ENCODE measurements at places on chromosomes 4 and X. TPM values are rescaled to one million over a fixed set of nuclear protein-coding genes. Genes with fewer than 3 reads are reported as not detected.

DNA sequence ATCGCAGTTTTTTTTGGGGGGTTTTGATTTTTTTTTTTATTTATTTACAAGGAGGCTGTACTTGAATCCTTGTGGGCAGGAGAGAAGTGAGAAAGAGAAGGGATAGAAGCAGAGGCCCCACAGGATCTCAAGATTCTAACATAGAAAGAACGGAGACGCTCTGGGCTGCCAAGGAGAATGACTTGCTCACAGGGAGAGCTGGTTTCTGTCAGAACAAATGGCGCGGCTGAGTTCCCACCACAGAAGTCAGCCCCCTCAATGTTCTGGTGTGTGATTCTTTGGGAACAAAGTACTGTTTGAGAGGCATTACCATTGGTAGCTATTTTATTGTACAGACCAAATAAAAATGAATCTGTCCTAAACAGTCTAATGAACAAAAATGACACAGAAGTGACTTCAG lies 80.6 kb downstream of the ATXN3L start:
- H3K36me3 ChIP-seq = no peaks in the 10 kb centered on the region
- H3K4me1 ChIP-seq = peaks cover 2% of the 10 kb centered on the region
- H3K27ac ChIP-seq = no peak overlapping the region
- DNase-seq = no peak
- H3K4me3 ChIP-seq = no peak overlapping the region

GRCh38 chrX:147476008-147476407 lies 435.7 kb upstream of the FMR1 start:
- H3K4me3 ChIP-seq = no peak overlapping the region
- no peak for DNase-seq

Gene C4orf51
- polyA plus RNA-seq = not detected

Gene GRID2
- polyA plus RNA-seq = not detected

- no peaks in the 10 kb centered on the region for H3K27me3 ChIP-seq
- no peak overlapping the region for H3K4me3 ChIP-seq
- no peaks in the 10 kb centered on the region for H3K4me1 ChIP-seq
- DNase-seq = peak; percentile 77
- H3K27ac ChIP-seq = no peak overlapping the region
Measured at GRCh38 chr4:103306870-103307375, 108.8 kb upstream of the CENPE start.

Gene PJA1
- 12.1 TPM for polyA plus RNA-seq

- H3K27me3 ChIP-seq = no peaks in the 10 kb centered on the region
- no peak overlapping the region for H3K27ac ChIP-seq
- no peaks in the 10 kb centered on the region for H3K4me1 ChIP-seq
- H3K36me3 ChIP-seq = no peaks in the 10 kb centered on the region
Measured at GRCh38 chr4:142064181-142064580, 427.8 kb downstream of the IL15 start.

- no peaks in the 10 kb centered on the region for H3K4me1 ChIP-seq
- no peaks in the 10 kb centered on the region for H3K36me3 ChIP-seq
- peaks cover 3% of the 10 kb centered on the region for H3K27me3 ChIP-seq
- no peak overlapping the region for H3K4me3 ChIP-seq
Measured at GRCh38 chrX:46456125-46456922, 88.9 kb downstream of the ZNF674 start.

DNA sequence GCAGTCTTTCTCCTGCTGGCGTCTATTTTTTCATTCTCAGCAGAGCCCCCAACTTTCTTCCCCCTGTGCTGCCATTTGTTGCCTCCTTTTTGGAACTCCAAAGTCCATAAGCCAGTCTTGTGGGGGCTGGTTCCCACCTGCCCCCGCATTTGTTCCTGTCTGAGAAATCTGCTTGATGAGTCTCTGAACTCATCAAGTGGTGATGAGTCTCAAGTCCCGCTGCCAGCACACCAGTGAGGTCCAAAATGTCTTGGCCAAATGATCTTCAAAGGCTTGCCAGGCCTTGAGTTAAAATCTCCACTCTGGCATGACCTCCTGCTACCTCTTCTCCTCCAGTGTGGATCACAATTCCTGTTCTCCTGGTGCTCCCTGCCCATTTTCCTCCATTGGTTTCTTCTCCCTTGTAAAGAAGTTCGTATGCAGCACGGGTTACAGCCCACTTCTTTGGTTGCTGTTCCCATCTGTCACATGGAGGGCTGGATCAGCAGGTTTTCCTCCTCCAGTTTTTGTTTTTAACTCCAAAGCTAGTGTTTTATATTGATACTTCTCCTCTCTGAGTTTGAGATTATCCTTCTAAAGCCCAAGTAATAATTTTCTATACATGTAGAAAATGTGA lies 72.7 kb upstream of the LIMCH1 start:
- H3K27me3 ChIP-seq = no peaks in the 10 kb centered on the region
- no peak overlapping the region for H3K4me3 ChIP-seq
- H3K4me1 ChIP-seq = no peaks in the 10 kb centered on the region

GRCh38 chr4:58225460-58225859 lies 1115.3 kb upstream of the IGFBP7 start:
- no peaks in the 10 kb centered on the region for H3K36me3 ChIP-seq
- no peak overlapping the region for H3K27ac ChIP-seq
- DNase-seq = no peak
- no peaks in the 10 kb centered on the region for H3K4me1 ChIP-seq

Gene MAP7D2
- polyA plus RNA-seq = 0.75 TPM

GRCh38 chr4:128653527-128654444 lies 155.7 kb upstream of the JADE1 start:
- H3K27ac ChIP-seq = no peak overlapping the region
- DNase-seq = peak; percentile 86
- no peaks in the 10 kb centered on the region for H3K36me3 ChIP-seq
- no peaks in the 10 kb centered on the region for H3K27me3 ChIP-seq
- no peak overlapping the region for H3K4me3 ChIP-seq

DNA sequence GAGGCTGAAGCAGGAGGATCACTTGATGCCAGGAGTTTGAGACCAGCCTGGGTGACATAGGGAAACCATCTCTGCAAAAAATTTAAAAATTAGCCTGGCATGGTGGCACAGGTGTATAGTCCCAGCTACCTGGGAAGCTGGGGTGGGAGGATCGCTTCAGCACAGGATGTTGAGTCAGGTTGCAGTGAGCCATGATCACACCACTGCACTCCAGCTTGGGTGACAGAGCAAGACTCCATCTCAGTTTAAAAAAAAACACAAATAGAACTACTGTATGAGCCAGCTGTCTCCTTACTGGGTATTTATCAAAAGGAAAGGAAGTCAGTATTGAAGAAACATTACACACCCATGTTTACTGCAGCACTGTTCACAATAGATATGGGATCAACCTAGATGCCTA lies 138.7 kb downstream of the RAP1GDS1 start:
- no peak overlapping the region for H3K4me3 ChIP-seq
- no peaks in the 10 kb centered on the region for H3K27me3 ChIP-seq
- no peaks in the 10 kb centered on the region for H3K36me3 ChIP-seq
- H3K27ac ChIP-seq = no peak overlapping the region
- no peak for DNase-seq

Gene F11
- polyA plus RNA-seq = 12.9 TPM

Gene NPY5R
- not detected for polyA plus RNA-seq

DNA sequence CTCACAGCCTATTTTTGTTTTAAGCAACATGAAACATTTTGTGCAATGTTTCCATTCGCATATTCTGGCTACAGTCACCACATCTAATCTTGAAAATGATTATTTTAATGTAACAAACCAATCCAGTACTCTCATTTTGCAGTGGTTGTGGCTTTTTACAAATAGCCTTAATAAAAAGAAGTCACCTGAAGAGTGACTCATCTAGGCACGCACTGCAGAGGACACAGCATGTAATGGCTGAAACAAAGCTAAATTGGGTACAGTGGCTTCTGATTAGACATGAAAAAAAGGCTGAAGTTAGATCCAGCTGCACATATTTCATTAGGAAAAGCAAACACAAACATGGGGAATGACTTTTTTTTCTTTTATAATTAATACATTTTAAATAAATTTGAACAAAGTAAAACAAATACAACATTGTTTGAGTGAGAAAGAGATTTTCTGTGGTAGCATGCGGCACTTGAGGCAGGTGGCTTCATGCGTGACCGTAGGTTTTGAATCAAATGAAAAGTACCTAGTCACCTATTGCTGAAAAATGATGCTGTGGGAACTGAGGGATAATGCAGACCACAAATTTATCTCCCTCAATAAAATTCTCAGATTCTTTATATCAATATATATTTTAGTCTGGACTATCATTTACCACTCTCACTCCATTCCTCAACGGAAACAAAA lies 240.8 kb upstream of the DDX53 start:
- H3K4me3 ChIP-seq = no peak overlapping the region
- peaks cover 17% of the 10 kb centered on the region for H3K27me3 ChIP-seq
- H3K27ac ChIP-seq = no peak overlapping the region
- no peaks in the 10 kb centered on the region for H3K4me1 ChIP-seq

Gene MAGEA12
- polyA plus RNA-seq = not detected

DNA sequence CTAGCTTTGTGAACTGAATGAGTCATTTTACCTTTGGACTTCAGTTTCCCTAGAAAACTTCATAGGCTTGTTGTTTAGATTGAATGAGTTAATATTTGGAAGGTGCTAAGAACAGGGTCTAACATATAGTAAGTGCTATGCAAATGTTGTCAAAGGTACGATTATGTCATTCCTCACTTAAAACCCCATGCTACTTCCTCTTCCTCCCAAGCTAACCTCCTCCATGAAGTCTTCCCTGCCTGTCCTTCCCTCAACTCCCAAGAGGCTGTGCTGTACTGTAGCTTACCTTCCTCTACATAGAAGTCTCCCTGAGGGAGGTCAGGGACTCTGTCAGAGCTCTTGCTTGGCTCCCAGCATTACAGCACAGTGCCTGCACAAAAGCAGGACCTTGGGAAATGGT lies 103.4 kb upstream of the PJA1 start:
- no peak overlapping the region for H3K27ac ChIP-seq
- no peaks in the 10 kb centered on the region for H3K4me1 ChIP-seq
- H3K27me3 ChIP-seq = peaks cover 3% of the 10 kb centered on the region
- no peak overlapping the region for H3K4me3 ChIP-seq
- H3K36me3 ChIP-seq = no peaks in the 10 kb centered on the region

- H3K36me3 ChIP-seq = no peaks in the 10 kb centered on the region
- H3K4me1 ChIP-seq = no peaks in the 10 kb centered on the region
- no peak within 1 kb of the TSS for H3K27ac ChIP-seq
Measured at GRCh38 chr4:73998040-73999011, at the start of gene CXCL5. Gene CXCL5 (minus strand): TSS chr4:73998677. CDS start chr4:73998581, 96 bp downstream.

Gene IL2RG
- 13.5 TPM for polyA plus RNA-seq

GRCh38 chrX:106177982-106178321 lies 9.8 kb downstream of the PWWP3B start:
- DNase-seq = no peak
- H3K27ac ChIP-seq = no peak overlapping the region
- H3K36me3 ChIP-seq = no peaks in the 10 kb centered on the region
- H3K27me3 ChIP-seq = peaks cover 10% of the 10 kb centered on the region
- H3K4me3 ChIP-seq = no peak overlapping the region

All from lung (tissue), 17 donors.